ENCODE measurements at places on chromosomes 4 and X. TPM values are rescaled to one million over a fixed set of nuclear protein-coding genes. Genes with fewer than 3 reads are reported as not detected.
A peak's percentile ranks its signal among the peaks of the same experiment; 100 is the strongest.

Gene TMEM131L
- 6.6 TPM for total RNA-seq

Gene SSX4B
- not detected for total RNA-seq

DNA sequence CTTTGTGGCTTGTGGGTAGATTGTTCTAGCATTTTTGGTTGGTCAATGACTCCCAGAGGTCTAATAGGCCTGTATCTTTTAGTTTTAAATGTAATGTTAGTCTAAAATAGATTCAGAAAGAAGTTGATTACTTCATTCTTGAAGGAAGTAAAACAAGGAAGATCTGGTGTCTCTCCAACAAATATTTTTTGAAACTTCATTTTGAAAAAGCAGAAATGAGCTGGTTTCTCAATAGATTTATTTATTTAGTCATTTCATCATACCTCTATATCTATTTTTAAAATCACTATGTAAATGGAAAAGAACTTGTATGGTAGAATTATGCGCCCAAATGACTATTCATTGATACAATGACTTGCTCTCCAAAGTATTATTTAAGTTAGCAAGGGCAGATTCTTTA, 7.2 kb downstream of the HTR2C start:
- no peak for DNase-seq

DNA sequence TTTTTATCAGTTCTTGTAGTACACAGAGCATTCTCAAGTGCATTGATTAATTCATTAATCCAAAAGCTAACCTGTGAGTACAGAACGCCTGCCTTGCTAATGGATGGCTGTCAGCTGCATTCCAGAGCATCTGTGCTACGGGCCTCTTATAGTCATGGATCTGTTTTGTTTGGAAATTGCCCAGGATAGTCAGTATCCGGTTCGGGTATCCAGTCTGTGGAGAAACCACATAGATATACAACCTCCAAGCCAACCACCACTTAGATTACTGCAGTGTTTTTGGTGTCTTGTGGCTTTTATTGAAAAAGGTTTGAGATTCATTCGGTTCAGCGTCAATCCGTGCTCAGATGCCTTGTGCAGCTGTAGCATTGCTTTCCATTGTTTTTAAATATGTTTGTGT, 4.0 kb downstream of the LAP3 start:
- peak; percentile 62 for DNase-seq

DNA sequence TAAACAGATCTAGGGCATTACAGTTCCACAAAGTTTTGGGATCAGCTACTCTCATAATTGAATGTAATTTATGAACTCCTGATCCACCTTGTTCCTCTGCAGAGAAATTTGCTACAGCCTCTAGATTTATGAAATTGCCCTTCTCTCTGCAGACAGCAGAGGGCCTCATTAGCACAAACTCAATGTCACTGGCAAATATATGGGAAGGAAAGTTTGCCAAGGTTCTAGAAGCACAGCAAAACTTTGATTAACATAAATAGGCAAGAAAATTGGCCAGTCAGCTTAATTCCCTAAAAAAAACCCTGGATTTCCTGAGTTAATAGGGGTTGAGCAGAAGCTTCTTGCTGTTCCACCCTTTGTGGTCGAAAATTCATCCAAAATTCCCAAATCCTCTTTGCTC, 31.5 kb downstream of the PRPS1 start:
- DNase-seq: no peak

- DNase-seq: peak; percentile 72
Measured at GRCh38 chrX:10030570-10030969, 63.4 kb downstream of the CLDN34 start.
